Neural progenitor cell (in vitro differentiated cells): ENCODE measurements at places on chromosomes 3 and 15. TPM values are rescaled to one million over a fixed set of nuclear protein-coding genes. Genes with fewer than 3 reads are reported as not detected.

- DNase-seq = no peak
- H3K4me1 ChIP-seq = peaks cover 14% of the 10 kb centered on the region
- no peaks in the 10 kb centered on the region for H3K36me3 ChIP-seq
- no peak overlapping the region for H3K4me3 ChIP-seq
These were observed 27.7 kb downstream of the ZDHHC3 start for GRCh38 chr3:44948239-44948638.

DNA sequence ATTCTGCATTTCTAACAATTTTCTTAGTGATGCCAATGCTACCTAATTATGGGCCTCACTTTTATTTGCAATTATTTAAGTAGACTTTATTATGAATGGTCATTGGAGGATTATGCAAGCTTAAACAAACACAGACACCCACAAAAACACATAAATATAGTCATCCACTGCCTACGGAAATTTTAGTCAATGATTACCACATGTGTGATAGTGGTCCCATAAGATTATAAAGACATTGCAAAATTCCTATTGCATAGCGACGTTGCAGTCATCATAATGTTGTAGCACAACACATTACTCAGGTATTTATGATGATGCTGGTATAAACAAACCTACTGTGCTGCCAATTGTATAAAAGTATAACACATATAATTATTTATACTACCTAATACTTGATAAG is 247.8 kb upstream of the ALCAM start:
- no peak for DNase-seq
- no peaks in the 10 kb centered on the region for H3K4me1 ChIP-seq
- no peaks in the 10 kb centered on the region for H3K27me3 ChIP-seq
- H3K36me3 ChIP-seq = no peaks in the 10 kb centered on the region
- no peak overlapping the region for H3K27ac ChIP-seq
- no peak overlapping the region for H3K4me3 ChIP-seq

The QARS1 gene
- 240 and 347 TPM in 2 replicates for total RNA-seq

DNA sequence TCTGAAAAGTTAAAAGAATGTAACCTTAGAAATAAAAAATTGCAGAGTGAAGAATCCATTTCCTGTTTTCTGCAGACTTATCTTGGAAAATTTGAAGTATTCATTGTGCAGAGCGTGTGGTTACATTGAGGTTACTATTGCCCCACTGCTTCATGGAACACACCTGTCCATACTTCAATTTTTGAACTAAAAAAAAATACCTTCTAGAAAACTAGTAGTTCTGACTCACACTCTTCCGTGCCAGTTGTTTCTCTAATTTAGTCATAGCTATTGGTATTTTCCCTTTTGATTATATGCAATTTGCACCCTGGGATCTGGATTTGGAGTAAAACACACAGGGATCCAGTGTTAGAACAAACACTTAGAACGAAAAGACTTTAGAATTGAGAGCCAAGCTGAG is 111.8 kb upstream of the LYSMD4 start:
- H3K4me1 ChIP-seq = peaks cover 7% of the 10 kb centered on the region
- H3K36me3 ChIP-seq = no peaks in the 10 kb centered on the region
- no peak overlapping the region for H3K4me3 ChIP-seq
- no peak overlapping the region for H3K27ac ChIP-seq
- no peaks in the 10 kb centered on the region for H3K27me3 ChIP-seq
- DNase-seq = no peak

DNA sequence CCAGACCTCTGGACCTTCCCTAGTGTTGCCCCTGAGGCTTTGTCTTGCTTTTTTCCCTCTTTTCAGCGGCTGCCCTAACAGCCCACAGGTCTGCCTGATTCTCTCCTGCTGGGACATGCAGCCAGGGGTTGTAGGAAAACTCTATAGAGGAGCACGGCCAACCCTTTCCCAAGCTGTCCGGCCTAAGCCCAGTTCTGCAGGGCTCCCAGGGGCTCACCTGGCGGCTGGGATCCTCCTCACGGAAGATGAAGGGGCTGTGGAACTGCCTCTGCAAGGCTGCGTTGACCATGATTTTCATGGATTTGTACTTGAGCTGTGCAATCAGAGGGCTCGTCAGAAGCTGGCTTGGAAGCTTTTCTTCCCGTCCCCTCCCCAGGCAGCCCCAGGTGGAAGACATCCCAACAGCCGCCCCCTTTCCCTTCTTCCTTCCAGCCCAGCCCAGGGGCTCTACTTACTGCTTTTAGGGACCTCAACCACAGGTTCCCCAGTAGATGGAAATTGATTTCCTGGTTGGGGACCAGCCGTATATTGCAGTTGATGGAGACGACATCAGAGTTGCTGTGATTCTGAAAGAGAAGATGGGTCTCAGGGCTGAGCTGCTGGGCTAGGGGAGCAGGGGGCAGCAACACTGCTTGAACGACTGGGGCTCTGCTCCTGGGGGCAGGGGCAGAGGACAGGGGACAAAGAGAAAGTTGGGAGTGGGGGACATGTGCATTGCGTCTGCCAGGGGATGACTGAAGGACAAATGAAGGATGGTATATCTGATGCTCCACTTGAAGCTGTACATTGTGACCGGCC is 29.8 kb downstream of the FEM1B start:
- no peak for DNase-seq
- no peak overlapping the region for H3K4me3 ChIP-seq
- no peaks in the 10 kb centered on the region for H3K36me3 ChIP-seq
- peaks cover 25% of the 10 kb centered on the region for H3K4me1 ChIP-seq
- H3K27me3 ChIP-seq = no peaks in the 10 kb centered on the region
- no peak overlapping the region for H3K27ac ChIP-seq

- H3K36me3 ChIP-seq = no peaks in the 10 kb centered on the region
- H3K27ac ChIP-seq = no peak overlapping the region
- no peak overlapping the region for H3K4me3 ChIP-seq
These were observed 10.5 kb downstream of the LRRK1 start for GRCh38 chr15:100929641-100930042.

- peak; percentile 24 for DNase-seq
- no peak overlapping the region for H3K27ac ChIP-seq
- H3K36me3 ChIP-seq = no peaks in the 10 kb centered on the region
- no peaks in the 10 kb centered on the region for H3K27me3 ChIP-seq
These were observed 1.0 kb downstream of the PDE12 start for GRCh38 chr3:57557085-57557537.

DNA sequence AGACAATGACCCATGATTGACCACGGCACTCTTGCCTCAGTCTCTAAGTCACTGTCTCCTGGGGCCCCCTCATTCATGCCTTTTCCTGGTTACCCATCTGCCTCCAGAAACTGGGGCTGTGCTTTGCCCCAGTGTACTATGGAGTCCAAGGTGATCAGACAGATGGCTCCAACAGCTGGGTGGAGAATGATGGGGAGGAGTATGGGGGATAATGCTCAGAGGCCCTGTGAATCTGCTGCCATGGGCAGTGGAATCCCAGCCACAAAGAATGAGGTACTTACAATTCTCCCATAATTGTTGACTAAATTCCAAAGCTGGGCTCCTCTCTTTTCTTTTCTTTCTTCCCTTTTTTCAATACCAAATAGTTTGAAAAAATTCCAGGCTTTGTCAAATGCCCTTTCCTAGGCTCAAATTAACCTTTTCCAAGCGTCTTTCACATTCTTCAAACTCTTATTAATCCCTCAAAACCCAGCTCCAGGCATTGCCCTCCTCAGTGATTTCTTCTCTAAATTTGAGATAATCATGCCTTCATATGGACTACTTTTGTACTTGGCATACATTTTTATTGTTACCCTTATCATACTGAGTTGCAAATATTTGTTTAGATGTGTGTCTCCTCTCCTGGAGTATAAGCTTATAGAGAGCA is 148.5 kb upstream of the ICE2 start:
- no peaks in the 10 kb centered on the region for H3K36me3 ChIP-seq
- no peak overlapping the region for H3K4me3 ChIP-seq
- peak; percentile 44 for DNase-seq
- peaks cover 30% of the 10 kb centered on the region for H3K4me1 ChIP-seq

The CNTN6 gene
- total RNA-seq = 2.1 and 2.2 TPM in 2 replicates

DNA sequence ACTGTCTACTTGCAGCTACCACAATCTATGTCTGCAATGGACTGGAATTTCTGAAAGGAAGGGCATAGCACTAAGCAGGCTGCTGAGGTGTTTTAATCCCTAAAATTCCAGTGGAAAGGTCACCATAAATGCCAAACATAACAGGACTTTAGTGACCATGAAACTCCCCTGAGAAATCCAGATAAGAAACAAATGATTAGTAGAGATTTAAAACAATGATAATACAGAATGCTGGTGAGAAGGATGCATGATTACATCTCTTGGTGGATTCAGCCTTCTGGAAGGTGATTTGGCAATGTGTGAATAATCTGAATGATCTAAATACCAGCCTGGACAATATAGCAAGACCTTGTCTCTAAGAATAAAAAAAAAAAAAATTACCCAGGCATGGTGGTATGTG is 475.0 kb upstream of the CBLB start:
- peaks cover 12% of the 10 kb centered on the region for H3K4me1 ChIP-seq
- no peaks in the 10 kb centered on the region for H3K36me3 ChIP-seq
- DNase-seq = no peak
- no peak overlapping the region for H3K4me3 ChIP-seq
- H3K27me3 ChIP-seq = no peaks in the 10 kb centered on the region
- H3K27ac ChIP-seq = no peak overlapping the region

DNA sequence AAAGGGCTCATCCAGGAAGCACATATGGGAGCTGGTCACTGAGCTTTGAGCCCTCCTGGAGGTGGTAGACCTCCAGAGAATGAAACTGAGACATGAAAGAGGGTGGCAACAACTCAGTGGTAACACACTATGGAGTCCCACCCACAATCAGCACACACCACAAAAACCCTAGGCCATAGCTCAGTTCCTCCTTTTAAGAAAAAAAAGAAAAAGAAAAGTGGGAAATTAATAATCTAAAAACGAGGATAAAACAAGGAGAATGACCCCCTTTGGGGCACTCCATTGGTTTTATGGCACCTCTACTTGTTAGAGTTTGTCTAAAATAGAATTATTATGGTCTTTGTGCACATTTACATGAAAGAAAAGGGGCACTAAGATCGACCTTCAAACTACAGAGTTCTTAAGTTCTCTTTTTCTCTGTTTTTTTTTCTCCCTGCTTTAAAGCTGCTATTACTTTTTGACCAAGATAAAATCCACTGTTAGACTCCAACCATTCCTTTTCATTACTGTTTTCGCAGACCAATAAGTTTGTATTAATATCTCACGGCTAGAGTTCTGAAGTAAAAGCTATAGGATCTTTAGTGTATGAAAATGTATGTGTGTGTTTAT is 40.2 kb upstream of the ZBTB20 start:
- H3K4me1 ChIP-seq = no peaks in the 10 kb centered on the region
- H3K4me3 ChIP-seq = no peak overlapping the region
- H3K27me3 ChIP-seq = no peaks in the 10 kb centered on the region

The ROPN1B gene
- 0.12 TPM in 1 of 2 replicates, not detected in the other for total RNA-seq

- no peak for DNase-seq
- H3K4me3 ChIP-seq = no peak overlapping the region
- no peak overlapping the region for H3K27ac ChIP-seq
- H3K27me3 ChIP-seq = no peaks in the 10 kb centered on the region
- H3K36me3 ChIP-seq = no peaks in the 10 kb centered on the region
- H3K4me1 ChIP-seq = peaks cover 5% of the 10 kb centered on the region
These were observed 24.1 kb downstream of the CTDSPL start for GRCh38 chr3:37885814-37886213.

The KIF9 gene
- total RNA-seq = 4.2 and 6.4 TPM in 2 replicates

DNA sequence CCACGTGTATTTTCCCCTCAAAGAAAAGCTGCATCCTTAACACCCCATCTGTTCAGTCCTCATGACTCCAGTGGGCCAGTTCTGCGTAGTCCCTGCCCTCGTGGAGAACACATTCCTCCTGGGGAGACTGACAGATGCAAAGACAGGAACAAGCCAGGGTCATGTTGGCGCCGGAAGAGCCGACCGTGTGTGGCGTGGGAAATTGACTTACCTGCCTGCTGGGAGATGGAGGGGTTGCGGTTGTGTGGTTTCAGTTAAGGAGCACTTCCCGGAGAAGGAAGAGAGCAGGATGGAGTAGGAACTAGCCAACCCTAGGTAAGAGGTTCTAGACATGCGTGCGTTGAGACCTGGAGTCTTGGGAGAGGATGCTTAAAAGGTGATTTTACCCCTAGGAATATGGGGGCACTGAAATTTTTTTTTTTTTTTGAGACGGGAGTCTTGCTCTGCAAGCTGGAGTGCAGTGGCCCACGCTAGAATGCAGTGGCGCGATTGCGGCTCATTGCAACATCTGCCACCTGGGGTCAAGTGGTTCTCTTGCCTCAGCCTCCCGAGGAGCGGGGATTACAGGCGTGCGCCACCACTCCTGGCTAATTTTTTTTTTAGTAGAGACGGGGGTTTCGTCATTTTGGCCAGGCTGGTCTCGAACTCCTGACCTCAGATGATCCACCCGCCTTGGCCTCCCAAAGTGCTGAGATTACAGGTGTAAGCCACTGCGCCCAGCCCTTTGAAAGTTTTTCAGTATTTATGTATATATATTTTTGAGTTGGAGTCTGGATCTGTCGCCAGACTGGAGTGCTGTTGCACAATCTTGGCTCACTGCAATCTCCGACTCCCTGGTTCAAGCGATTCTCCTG is 1.4 kb downstream of the VHL start:
- peaks cover 11% of the 10 kb centered on the region for H3K4me1 ChIP-seq
- peaks cover 5% of the 10 kb centered on the region for H3K36me3 ChIP-seq
- no peaks in the 10 kb centered on the region for H3K27me3 ChIP-seq
- H3K4me3 ChIP-seq = peak overlapping the region; percentile 68

The UBA5 gene
- 51.2 and 84.7 TPM in 2 replicates for total RNA-seq

The SH2D7 gene
- total RNA-seq = not detected in 2 replicates

- H3K4me3 ChIP-seq = no peak overlapping the region
- no peak for DNase-seq
- no peak overlapping the region for H3K27ac ChIP-seq
These were observed 155.6 kb upstream of the SLC2A2 start for GRCh38 chr3:171181907-171182690.

- H3K4me1 ChIP-seq = peaks cover 39% of the 10 kb centered on the region
- DNase-seq = no peak
- no peaks in the 10 kb centered on the region for H3K27me3 ChIP-seq
- H3K36me3 ChIP-seq = no peaks in the 10 kb centered on the region
- no peak overlapping the region for H3K27ac ChIP-seq
These were observed 34.8 kb downstream of the GPR176 start for GRCh38 chr15:39885099-39885777.

DNA sequence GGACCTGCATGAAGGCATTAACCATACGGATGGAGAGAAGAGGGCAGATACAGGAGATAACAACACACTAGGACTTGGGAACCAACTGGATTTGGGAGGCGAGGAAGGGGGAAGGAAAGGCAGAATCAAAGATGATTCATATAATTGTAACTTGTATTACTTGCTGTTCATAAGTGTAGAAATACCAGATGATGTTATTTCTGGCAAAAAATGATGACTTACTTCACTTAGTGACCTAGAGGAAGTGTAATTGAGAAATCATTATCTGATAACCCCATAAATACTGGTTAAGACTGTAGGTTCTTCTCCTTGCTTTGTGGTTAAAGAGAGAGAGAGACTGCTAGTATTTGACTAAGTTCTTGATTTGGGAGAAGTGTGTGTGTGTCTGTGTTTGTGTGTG is 50.5 kb upstream of the GK5 start:
- H3K27me3 ChIP-seq = no peaks in the 10 kb centered on the region
- no peaks in the 10 kb centered on the region for H3K4me1 ChIP-seq
- no peak overlapping the region for H3K27ac ChIP-seq
- H3K4me3 ChIP-seq = no peak overlapping the region
- H3K36me3 ChIP-seq = no peaks in the 10 kb centered on the region
